ENCODE measurements at places on chromosomes 11 and 22.

DNA sequence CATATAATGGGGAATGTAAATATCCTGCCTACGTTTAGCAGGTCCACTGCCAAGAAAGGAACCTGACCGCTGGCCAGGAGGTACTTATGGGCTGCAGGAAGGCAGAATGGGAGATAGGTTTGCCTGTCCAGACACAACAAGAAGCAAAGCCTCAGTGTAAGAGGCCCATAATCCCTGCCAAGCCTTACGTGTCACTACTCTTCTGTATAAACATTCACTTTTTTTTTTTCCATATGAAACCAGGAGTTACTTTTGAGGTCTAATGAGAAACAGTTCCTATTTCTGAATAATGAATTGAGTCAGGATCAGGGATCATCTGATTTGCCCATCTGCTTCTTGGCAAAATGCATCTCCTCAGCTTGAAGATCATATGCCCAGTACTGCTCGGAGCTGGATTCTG lies 230.2 kb downstream of the NTM start:
- DNase-seq = no peak

- DNase-seq = peak; percentile 27
Observed at GRCh38 chr11:86182976-86183584, 61.5 kb upstream of the EED start.

GRCh38 chr11:74784234-74784633 lies 35.6 kb downstream of the RNF169 start:
- DNase-seq = no peak

GRCh38 chr11:86066657-86067008 lies 2.3 kb downstream of the PICALM start:
- DNase-seq = no peak

DNA sequence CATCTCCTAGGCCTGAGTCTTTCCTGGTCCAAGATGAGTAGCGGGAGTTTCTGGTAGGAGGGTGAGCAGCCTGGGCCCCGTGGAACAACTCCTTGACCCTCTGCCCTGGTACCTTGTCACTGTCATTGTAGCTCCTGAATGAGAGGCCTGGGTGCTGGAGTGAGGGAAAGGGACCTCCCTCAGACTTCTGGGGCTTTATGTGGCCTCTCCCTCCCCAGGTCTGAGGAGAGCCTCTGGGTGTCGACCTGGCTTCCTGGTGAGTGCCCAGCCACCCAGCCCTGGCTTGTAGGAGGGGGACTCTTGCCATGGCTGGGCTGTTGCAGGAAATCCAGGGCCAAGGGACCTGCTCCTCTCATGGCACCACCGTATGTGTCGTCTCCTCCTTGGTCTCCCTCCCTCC lies 3.9 kb downstream of the P2RY2 start:
- DNase-seq = no peak

DNA sequence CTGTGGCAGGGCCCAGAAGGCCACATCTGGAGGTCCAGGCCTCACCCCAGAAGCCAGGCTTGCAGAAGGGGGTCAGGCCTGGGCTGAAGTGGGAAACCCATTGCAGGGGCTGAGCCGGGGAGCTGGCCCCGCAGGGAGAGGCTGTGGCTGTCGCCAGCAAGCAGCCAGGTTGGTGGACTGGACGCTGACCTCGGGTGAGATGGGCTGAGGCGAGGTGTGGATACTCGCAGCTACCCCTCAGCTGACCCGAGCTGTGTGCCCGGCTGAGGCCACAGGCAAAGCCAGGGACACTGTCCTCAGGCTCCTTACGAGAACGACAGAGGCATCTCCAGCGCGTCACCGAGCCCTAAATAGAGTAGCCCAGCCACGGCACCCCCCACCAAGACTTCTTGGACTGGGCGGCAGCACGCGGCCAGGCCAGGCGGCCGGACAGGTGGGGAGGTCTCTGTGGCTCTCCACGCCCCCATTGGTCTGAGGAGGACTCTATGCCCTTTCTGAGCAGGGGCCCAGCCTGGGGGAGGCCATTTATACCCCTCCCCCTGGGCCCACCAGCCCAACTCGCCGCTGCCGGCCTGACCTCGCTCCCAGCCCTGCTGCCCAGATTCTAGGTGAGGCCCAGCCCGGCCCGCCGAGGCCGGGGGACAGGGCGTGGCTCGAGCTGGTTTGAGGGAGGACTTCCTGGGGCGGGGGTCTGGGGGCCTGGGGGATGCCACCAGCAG lies at the start of gene TNNI2:
TSS of gene TNNI2 (plus strand) at position 556 of the 719 bp plus-strand sequence. CDS start 716 bp downstream, outside the sequence.
- no peak for DNase-seq

DNA sequence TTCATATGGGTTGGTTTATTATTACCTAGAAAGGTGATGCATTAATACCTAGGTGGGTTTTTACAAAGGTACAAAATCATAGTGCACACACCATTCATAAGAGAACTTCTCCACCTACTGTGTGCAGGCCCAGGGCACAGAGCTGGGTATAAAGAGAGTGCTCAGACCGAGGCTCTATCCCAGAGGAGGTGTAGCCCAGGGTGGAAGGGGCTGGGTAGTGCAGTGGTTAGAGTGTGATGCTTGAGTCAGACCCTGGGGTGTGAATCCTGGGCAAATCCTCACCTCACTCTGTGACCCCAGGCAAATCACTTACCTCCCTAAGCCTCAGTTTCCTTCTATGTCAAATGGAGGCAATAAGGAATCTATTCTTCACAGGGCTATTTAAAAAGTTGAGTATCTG lies 32.2 kb downstream of the PARVG start:
- DNase-seq = no peak
